ENCODE measurements at places on chromosomes 4 and X.
A peak's percentile ranks its signal among the peaks of the same experiment; 100 is the strongest.

DNA sequence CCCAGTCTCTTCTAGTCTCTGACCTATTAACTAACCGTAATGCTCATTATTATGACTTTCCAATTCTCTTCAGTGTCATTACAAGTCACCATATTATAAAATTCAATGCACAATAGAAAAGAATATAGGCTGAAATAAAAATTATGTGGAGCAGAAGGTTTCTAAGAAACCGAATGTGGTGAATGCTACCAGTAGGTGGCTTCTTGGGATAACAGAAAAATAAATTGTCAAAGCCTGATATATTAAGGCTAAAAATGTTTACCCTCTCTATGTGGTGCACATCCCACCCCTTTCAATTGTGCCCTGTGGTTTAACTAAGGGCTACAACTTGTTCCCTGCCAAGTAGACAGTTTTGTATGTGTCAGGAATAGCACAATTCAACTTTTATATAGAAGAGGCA is 624.6 kb upstream of the TECRL start:
- DNase-seq, result no peak

GRCh38 chrX:13367950-13368349 is 48.1 kb upstream of the ATXN3L start:
- DNase-seq, result no peak

- DNase-seq, result no peak
Observed at GRCh38 chr4:25621027-25621930, 34.4 kb upstream of the SLC34A2 start.

DNA sequence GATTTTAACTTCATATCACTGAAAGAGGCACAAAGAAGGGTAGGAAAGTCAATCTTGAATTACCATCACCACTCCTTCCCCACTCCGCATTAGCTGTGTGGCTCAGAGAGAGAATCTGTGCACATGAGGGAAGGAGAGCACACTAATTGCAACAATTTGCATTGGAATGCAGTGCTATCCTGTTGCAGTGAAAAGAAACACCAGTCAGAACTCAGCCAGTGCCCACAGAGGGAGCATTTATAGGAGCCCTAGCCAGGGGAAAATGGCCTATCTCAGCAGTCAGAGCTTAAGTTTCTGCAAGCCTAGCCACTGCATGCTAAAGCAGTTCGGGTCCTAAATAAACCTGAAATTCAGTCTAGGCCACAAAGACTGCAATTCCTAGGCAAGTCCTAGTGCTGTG is 159.4 kb upstream of the AR start:
- DNase-seq, result no peak

- no peak for DNase-seq
Observed at GRCh38 chr4:1503583-1504471, 97.6 kb upstream of the NKX1-1 start.

DNA sequence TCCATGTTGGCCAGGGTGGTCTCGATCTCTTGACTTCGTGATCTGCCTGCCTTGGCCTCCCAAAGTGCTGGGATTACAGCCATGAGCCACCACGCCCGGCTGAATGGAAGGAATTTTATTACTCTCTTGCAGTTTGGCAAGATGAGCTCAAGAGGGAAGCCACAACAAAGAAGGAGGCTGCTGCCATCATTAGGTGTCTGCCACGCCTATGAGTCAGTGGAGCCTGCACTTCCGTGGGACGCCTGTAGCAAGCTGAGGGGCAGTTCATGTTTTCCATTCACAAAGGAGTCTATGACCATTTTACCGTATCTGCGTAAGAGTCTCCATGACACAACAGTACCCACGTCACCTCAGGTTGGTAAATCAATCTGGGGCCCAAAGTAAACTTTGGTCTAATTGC is 51.2 kb upstream of the CHRNA9 start:
- no peak for DNase-seq

DNA sequence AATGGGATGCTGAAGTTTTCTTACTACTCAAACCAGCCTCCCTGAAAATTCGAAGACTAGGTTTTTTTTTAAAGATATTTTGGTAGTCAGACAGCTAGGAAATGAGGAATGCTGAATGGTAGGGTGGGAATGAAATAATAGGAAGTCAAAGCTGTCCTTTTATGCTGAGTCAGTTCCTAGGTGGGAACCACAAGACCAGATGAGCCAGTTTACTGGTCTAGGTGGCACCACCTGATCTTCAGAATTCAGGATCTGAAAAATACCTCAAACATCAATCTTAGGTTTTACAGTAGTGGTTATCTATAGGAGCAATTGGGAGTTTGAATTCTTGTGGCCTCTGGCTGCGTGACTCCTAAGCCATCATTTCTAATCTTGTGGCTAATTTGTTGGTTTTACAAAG is 183.1 kb upstream of the GALNT7 start:
- DNase-seq, result no peak

DNA sequence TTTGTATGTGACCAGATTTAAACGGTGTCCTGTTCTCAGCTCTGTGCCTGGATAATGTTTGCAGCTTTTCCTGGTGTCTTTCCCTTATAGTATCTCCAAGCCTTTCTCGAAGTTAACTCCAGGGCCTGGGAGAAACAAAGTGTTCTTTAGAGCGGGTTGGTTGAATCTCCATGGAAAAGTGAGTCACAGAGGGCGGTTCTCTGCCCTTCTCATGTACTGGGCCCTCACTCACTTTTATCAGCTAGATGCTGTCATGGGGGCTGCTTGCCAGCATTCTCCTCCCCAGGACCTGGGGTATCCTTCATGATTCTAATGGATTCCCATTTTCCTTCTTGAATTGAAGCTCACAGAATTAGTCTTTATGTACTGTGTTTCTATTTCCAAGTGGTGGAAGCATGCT is 46.1 kb upstream of the MAGEC2 start:
- DNase-seq, result no peak

DNA sequence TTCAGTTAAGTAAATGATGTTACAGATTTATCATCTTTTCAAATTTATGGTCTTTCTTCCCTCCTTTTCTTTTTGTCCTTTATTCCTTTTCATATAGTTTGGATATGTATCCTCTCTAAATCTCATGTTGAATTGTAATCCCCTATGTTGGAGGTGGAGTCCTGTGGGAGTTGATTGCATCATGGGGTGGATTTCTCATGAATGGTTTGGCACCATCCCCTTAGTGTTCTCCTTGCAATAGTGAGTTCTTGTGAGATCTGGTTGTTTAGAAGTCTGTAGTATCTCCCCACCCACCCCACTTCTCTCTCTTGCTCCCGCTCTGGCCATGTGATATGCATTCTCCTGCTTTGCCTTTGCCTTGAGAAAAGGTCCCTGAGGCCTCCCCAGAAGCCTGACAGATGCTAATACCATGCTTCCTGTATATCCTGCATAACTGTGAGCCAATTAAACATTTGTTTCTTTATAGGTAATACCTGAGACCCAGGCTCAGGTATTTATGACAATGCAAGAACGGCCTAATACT is 236.7 kb downstream of the PRDM5 start:
- no peak for DNase-seq

GRCh38 chr4:149993030-149993429 is 85.2 kb upstream of the DCLK2 start:
- no peak for DNase-seq

GRCh38 chr4:39062770-39063097 is 702 bp downstream of the KLHL5 start:
- DNase-seq, result no peak

DNA sequence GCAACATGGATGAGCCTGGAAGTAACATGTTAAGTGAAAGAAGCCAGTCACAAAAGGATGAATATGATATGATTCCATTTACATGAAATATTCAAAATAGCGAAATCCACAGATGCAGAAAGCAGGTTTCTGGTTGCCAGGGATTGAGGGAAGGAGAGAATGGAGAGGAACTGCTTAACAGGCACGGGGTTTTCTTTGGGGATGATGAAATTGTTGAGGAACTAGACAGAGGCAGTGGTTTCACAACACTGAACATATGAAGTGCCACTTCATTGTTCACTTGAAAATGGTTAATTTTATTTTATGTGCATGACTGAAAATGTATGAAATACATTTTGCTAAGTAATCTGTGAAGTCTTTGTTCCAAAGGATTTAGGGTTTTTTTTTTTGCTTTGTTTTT is 182.5 kb upstream of the TBL1X start:
- peak; percentile 75 for DNase-seq

- no peak for DNase-seq
Observed at GRCh38 chrX:112681976-112682375, 2.2 kb upstream of the LHFPL1 start.

- DNase-seq, result no peak
Observed at GRCh38 chr4:150308824-150309472, 230.7 kb downstream of the DCLK2 start.

GRCh38 chrX:47577424-47577823 is 4.8 kb upstream of the TIMP1 start:
- DNase-seq, result no peak

- DNase-seq, result no peak
Observed at GRCh38 chr4:40749717-40750460, at the start of gene NSUN7. Gene NSUN7 (plus strand): TSS chr4:40749955. CDS start chr4:40750694, 739 bp downstream.

DNA sequence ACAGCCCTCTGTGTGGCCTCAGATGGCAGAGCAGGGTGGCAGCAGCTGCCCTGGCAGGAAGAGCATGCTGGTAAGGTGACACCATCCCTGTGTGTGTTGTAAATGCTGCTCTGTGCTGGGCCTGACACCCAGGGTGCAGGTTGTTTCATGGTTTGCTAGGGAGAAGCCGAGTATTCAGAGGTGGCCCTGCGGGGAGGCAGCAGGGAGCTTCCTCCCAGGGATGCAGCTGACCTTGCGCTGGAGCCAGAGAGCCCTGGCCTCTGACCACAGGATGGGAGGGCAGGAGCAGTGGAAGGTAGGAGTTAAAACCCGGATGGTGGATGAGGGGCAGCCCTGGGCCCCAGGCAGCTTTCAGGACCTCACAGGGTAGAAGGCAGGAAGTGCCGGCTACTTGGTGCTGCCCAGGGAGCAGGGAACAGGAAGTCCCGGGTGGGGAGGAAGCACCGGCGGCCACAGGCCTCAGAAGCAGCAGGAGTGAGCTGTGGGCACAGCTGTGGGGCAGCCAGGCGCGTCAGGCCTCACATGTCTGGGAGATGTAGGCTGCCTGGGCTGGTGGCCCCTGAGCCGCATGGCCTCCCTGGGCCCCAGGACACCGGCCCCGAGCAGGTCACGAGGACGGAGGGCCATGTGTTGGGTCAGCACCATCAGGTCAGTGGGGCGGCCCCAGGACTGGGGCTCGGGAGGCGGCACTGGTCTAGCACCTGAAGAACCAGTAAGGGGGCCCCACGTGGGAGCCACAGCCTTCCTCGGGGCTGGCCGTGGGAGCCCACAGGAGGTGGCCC is 19.1 kb downstream of the SH3BP2 start:
- peak; percentile 88 for DNase-seq

- no peak for DNase-seq
Observed at GRCh38 chr4:186599483-186599882, 44.1 kb upstream of the MTNR1A start.

- DNase-seq, result no peak
Observed at GRCh38 chr4:106854569-106855351, 181.4 kb downstream of the DKK2 start.

GRCh38 chrX:134315866-134316265 is 78.9 kb downstream of the CCDC160 start:
- DNase-seq, result no peak

- DNase-seq, result no peak
Observed at GRCh38 chr4:18670034-18670433, 648.5 kb upstream of the LCORL start.

- DNase-seq, result no peak
Observed at GRCh38 chr4:18981234-18981615, 959.7 kb upstream of the LCORL start.

GRCh38 chr4:7414736-7415510 is 19.8 kb downstream of the PSAPL1 start:
- DNase-seq, result no peak

DNA sequence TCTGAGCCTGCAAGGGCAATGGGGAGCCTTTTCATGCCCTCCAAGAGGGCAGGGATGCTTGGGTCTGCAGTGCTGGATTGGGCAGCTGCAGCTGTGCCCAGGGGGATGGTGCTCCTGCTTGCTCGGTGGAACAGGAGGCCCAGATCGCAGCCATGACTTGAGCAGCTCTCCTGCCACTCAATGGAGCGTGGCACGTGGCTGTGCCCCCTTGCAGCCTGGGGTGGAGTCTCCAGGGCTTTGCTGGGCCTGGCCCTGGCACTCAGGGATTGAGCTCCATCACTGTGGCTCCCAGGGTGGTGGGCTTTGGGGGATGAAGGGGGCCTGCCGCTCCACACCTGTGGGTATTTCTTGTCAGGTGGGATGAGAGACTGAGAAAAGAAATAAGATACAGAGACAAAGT is 53.4 kb upstream of the IBSP start:
- DNase-seq, result no peak

DNA sequence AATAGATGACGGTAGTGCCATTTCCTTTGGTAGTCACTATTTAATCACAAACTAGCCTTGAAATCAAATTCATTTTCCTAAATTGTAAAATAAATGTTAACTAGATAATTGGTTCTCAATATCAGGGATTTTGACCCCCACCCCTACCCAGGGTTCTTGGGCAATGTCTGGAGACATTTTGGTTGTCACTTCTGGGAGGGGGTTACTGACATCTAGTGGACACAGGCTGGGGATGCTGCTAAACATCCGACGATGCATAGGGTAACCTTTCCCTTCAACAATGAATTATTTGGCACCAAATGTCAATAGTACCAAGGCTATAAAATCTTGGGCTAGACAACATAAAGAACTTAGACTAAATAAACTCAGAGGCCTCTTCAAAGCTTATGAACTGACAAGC is 285.8 kb upstream of the TRPC5 start:
- no peak for DNase-seq

DNA sequence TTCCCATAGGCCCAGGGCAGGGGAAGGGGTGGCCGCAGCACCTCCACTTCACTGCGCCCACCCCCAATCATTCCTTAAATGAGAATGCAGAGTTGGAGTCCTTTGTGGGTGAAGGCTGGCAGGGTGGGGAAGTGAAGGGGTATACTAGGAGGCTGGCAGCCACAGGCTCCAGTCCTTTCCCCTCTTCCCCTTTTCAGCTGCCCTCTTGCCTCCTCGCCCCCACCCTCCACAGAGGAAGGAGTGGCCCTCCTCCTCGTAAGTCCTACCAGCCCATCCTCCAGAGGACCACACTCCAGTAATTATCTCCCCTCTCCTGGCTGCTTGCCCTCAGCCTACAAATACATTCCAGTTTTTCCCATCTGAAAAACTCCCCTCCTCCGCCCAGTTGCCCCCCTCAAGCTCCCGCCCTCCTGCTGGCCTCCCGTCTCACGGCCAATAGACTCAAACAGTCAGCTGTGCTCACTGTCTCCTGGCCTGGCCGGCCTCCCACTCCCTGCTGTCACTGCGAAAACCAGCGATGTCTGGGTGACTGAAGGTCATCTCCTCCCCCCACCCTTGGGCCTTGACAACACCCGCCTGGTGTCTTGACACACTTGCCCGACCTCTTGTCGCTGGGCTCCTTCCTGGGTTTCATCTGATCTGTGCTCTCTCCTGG is 38.8 kb downstream of the EFNB1 start:
- DNase-seq, result peak; percentile 45

- DNase-seq, result no peak
Observed at GRCh38 chrX:49167740-49168108, 4.0 kb upstream of the PLP2 start.

GRCh38 chr4:86038037-86038436 is 321.8 kb downstream of the MAPK10 start:
- DNase-seq, result no peak
